ENCODE measurements at places on chromosomes 1 and 21.

DNA sequence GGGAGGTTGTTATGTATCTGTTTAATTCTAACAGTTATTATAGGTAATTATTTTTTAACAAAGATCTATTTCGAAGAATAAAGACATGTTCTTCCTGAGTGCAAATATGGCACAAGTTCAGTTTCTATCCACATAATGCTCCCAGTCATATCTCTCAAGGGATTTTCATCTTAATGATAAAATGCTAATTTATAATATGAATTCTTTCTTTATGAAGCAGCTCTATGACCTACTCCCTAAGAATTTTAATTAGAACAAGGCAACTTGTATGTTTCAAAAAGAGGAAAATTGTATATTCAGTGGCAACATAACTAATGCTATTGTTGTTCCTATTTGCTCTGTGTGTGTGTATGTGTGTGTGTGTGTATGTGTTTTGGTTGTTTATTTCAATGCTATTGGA is 1222.1 kb upstream of the NCAM2 start:
- no peak for DNase-seq

- no peak for DNase-seq
These were observed 12.5 kb upstream of the DISP3 start for GRCh38 chr1:11466416-11466815.

- no peak for DNase-seq
These were observed 487.9 kb downstream of the NPHP4 start for GRCh38 chr1:5504364-5504740.

DNA sequence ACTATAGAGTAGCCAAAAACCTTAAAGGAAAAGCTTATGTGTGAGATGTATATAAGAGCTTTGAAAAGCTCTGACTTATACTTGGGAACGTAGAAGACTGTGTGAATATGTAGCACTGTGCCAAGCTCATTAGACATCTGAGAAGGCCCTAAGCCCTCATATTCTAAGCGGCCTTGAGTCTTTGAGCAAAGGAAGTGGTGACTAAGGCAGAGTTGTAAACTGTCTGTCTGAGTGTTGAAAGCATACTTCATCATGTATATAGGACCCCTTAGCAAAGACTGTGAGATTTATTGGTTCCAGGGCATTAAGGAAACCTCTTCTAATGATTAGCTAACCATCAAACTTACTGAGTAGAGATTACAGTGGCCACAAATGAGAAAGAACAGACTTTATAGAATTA is 153.3 kb upstream of the LYPLAL1 start:
- DNase-seq: peak; percentile 32

- DNase-seq: peak; percentile 39
These were observed 386.2 kb upstream of the ADGRL2 start for GRCh38 chr1:81414488-81415015.

GRCh38 chr1:33905241-33905640 is 41.4 kb downstream of the HMGB4 start:
- no peak for DNase-seq

DNA sequence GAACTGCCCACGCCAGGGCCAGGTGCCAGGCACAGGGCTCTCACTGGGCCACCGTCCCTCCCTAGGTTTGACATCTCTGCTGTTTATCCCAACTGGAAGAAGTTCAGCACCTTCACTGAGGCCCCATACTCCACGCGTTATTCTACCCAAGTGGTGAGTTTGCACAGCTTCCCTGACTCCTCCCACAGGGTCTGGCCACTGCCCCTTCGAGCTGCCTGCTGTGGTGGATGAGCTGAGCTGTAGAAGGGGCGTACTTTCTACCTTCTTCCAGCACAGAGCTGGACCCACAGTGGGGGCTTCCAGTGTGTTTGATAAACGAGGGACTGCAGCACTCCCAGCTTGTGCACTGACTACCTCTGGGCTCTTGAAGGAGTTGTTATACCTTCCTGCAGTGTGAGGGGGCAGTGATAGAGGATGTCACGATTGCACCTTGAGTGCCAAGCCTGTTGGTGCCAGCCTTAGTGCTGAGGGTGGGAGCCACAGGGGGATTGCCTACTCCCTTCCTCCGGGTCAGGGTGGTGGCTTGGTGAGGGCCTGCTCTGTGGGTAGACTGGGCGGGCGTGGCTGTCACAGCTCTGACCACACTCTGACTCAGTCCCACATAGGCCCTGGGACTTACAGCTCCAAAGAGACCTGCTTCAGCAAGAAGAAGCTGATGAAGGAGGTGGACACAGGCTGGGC is 5.9 kb upstream of the TTC22 start:
- peak; percentile 73 for DNase-seq

DNA sequence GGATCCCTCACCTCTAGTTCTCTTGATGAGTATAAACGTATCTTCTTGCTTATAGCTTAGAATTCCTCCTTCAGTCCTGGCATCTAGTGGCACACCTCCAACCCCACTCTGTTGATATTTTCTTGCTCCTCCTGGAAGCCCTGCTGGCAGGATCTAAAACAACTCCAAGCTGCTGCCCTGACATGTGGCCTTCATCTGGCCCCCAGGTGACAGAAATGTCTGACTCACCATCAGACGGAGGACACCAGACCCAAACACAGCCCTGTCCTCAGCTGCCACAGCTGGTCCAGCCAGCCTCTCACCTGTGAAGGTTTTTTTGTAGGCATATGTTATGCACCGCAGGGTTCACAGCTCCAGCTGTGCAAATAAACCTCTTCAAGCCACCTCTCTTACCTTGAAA is 53.4 kb downstream of the KRTAP19-8 start:
- DNase-seq: no peak

Data from ELR (cell line).